NCI-H510A treated with DMSO at 0.1 percent for 48 hours (cell line): ENCODE measurements at places on chromosomes 7 and 10.

DNA sequence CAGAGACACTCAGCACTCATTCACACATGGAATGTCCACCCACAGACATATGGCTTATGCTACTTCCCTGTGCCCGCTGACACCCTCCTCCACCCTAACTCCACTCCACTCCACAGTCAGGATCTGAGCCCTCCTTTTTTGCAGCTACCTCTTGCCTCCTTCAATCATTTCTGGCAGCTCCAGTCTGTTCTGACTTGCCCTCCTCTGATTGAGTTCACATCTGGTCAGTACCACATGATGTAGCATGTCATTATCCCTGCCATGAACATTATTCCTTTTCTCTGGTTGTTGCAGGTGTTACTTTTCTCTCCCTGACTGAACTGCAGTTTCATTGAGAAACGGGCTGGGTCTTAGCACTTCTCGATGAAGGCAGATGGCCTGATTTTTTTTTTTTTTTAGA lies 130.1 kb upstream of the EGR2 start:
- no peak for DNase-seq

GRCh38 chr7:92815412-92815811 lies 21.0 kb downstream of the CDK6 start:
- no peak for DNase-seq

GRCh38 chr10:25896421-25896820 lies 37.6 kb upstream of the MYO3A start:
- DNase-seq = no peak

- DNase-seq = no peak
Observed at GRCh38 chr10:130160775-130161174, 24.6 kb downstream of the GLRX3 start.

DNA sequence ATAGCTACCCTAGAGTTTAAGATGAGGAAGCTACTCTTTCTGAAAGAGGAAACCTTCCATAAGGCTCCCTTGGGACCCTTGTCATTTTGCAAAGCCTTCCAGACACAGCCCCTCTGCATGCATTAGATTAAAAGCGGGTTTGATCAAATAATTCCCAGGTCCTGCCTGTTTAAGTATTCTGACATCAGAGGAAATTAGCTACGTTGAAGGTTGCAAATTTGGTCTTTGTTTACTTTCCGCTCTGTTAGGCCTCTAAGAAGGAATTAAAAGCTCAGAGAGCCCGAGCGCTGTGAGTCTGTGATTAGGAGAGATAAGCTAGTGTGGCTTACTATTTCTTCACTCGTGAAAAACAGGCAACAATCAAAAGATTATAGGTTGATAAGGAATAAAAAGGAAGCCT lies 1.4 kb upstream of the THSD7A start:
- peak; percentile 57 for DNase-seq

- DNase-seq = no peak
Observed at GRCh38 chr7:149714910-149715471, 58.4 kb downstream of the ZNF467 start.

DNA sequence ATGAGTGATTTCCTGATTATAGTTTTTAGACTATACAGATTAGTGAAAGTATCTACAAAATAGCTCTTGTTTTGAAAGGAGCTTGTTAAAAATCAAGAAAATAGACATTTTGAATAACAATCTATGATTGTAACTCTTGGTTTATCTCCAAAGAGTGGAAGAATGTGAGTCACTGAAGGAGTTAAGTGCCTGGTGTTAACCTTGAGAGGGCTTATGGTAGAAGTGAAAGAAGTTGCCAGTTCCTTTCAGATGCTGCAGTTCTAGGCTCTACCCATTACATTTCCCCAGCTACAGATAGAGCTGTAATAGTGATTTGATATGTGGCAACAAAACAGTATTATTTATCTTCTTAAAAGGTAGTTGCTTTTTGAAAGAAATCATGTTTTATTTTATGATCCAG lies 12.7 kb downstream of the NRBF2 start:
- no peak for DNase-seq

- DNase-seq = peak; percentile 73
Observed at GRCh38 chr10:110864662-110865140, 7.0 kb upstream of the PDCD4 start.

DNA sequence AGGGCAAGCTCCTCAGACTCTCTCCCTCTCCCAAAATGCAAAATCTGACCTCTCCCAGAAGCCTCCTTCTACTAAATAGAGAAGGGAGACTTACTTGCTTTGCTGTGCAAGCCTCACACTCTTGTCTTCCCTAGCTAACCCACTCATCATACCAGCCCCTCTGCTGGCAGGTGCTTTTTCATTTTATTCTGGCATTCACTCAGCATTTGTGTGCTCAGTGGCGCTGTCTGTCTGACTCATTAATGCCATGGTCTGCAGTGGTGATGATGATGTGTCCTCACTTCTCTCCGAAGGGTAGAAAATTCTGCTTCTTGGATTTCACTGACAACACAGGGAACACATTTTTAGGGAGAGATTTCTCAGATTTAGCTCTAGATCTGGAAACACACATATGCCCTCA lies 22.0 kb upstream of the BTRC start:
- DNase-seq = no peak
